ENCODE measurements at places on chromosomes 13 and 19. TPM values are rescaled to one million over a fixed set of nuclear protein-coding genes. Genes with fewer than 3 reads are reported as not detected.

Gene CEACAM6
- total RNA-seq, result not detected

Gene TLE2
- 6.1 TPM for total RNA-seq

Gene CPB2
- 519 TPM for total RNA-seq

Gene TMEM59L
- total RNA-seq, result 0.31 TPM

DNA sequence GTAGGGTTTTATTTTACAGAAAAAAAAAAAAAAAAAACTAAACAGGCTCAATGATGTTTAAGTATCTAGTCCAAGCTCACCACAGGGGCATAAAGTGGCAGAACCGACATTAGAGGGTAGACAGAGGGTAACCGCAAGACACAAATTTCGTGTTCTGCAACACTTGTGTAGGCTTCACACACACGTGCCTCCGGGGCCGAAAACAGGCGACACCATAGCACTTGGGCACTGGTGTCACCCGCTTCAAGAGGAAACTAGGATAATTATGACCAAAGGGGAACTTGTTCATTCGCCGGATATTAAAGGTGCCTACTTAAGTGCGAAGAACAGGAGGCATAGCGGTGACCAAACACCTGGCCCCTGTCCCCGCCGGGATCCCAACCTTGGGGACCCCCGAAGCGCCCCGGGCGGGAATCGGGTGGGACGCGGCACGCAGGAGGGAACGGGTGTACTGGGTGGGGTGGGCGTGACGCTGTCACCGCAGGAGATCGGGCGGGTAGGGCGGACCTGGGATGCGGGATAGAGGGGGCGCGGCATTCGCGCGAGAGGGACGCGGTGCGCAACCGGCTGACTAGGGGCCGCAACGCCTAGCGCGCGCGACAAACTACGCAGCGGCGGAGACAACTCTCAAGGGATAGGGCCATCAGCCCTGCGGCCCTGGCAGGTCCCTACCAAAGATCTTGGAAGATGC lies 558 bp downstream of the MZT1 start:
- H3K36me3 ChIP-seq, result no peaks in the 10 kb centered on the region
- peak overlapping the region; percentile 95 for H3K4me3 ChIP-seq
- no peaks in the 10 kb centered on the region for H3K27me3 ChIP-seq
- peak; percentile 60 for DNase-seq
- no peak overlapping the region for H3K27ac ChIP-seq
- no peaks in the 10 kb centered on the region for H3K4me1 ChIP-seq

- no peak overlapping the region for H3K4me3 ChIP-seq
- DNase-seq, result no peak
- no peaks in the 10 kb centered on the region for H3K36me3 ChIP-seq
- H3K27me3 ChIP-seq, result no peaks in the 10 kb centered on the region
These were observed 9.9 kb downstream of the KLHL26 start for GRCh38 chr19:18646535-18647370.

DNA sequence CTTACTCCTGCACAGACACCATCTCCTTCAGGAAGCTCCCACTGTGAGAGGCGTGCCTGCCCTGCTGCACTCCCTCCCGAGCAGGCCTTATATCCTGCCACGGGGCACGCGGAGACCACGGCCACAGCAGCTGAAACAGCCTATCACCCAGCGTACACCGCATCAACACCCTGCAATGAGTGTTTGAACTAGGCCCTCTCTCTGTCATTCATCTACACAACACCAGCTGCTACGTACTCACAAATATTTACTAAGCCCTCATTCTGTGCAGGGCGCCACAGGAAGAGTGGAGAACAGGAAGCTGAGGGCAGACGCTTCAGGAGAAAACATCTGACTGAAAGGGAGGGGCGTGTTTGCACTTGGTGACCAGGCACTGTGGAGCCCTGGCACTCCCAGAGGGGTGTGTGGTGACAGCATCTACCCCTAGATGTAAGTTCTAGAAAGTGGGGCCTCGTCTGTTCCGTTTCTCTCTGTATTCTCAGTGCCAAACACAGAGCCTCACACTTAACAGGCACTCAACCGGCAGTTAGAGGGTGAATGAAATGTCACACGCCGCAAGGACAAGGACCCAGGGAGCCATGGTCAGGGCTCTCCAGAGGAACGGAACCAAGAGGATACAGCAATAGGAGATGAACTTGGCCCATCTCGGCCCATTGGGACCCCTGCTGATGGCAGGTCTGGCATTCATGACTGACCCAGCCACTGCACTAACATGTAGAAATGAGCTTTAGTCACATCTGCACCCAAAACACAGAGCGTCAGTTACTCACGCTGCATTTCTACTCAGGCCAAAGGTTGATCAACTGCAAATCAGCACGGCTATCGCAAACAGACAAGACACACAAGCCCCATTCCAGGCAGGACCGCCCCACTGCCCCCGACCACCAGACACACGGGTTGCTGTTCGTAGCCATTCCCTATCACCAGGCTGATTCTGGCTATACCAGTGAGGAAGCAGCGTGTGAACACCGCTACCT lies 15.7 kb downstream of the RANBP3 start:
- peak overlapping the region; percentile 94 for H3K27ac ChIP-seq
- H3K4me1 ChIP-seq, result peaks cover 56% of the 10 kb centered on the region
- peak; percentile 74 for DNase-seq
- H3K27me3 ChIP-seq, result no peaks in the 10 kb centered on the region

- H3K27ac ChIP-seq, result no peak overlapping the region
- no peak overlapping the region for H3K4me3 ChIP-seq
- H3K36me3 ChIP-seq, result no peaks in the 10 kb centered on the region
- H3K4me1 ChIP-seq, result no peaks in the 10 kb centered on the region
- no peak for DNase-seq
- H3K27me3 ChIP-seq, result no peaks in the 10 kb centered on the region
These were observed 35.8 kb upstream of the TM9SF2 start for GRCh38 chr13:99465454-99465853.

- no peak overlapping the region for H3K27ac ChIP-seq
- no peaks in the 10 kb centered on the region for H3K4me1 ChIP-seq
- H3K4me3 ChIP-seq, result no peak overlapping the region
- H3K36me3 ChIP-seq, result no peaks in the 10 kb centered on the region
- no peaks in the 10 kb centered on the region for H3K27me3 ChIP-seq
These were observed 19.0 kb upstream of the XPO4 start for GRCh38 chr13:20921572-20921971.

- peak overlapping the region; percentile 46 for H3K27ac ChIP-seq
- H3K36me3 ChIP-seq, result no peaks in the 10 kb centered on the region
- H3K4me1 ChIP-seq, result no peaks in the 10 kb centered on the region
- no peak overlapping the region for H3K4me3 ChIP-seq
- DNase-seq, result no peak
These were observed 106.4 kb downstream of the FGF14 start for GRCh38 chr13:102295316-102296048.

- H3K4me3 ChIP-seq, result no peak overlapping the region
- DNase-seq, result no peak
- H3K27me3 ChIP-seq, result no peaks in the 10 kb centered on the region
- no peak overlapping the region for H3K27ac ChIP-seq
- peaks cover 8% of the 10 kb centered on the region for H3K36me3 ChIP-seq
These were observed 6.4 kb downstream of the RPL21 start for GRCh38 chr13:27257648-27258253.

- H3K27me3 ChIP-seq, result no peaks in the 10 kb centered on the region
- H3K4me3 ChIP-seq, result no peak overlapping the region
- no peaks in the 10 kb centered on the region for H3K36me3 ChIP-seq
These were observed 11.1 kb downstream of the SLC7A10 start for GRCh38 chr19:33214596-33214995.

DNA sequence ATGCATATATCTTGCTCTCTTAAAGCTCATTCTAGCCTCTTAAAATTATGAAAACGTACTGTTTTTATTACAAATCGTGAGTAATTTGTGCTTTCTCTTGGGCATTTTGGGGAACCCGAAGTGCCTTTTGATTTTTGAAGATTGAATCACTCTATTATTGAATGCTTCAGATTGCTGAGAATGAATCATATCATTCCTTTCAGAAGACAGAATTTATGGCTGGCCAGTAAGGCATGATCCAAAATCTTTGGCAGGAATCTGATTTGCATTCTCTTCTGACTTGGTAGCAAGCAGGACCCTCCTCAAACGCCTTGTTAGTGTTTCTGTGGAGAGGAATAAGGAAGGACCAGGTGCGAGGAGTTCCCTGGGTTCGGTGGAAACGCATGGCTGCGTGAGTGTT lies 49.5 kb downstream of the STARD13 start:
- H3K36me3 ChIP-seq, result no peaks in the 10 kb centered on the region
- H3K27ac ChIP-seq, result no peak overlapping the region
- no peak overlapping the region for H3K4me3 ChIP-seq
- peaks cover 2% of the 10 kb centered on the region for H3K4me1 ChIP-seq
- DNase-seq, result no peak
- no peaks in the 10 kb centered on the region for H3K27me3 ChIP-seq

GRCh38 chr19:46347985-46348384 lies 1.1 kb downstream of the PPP5C start:
- H3K4me3 ChIP-seq, result no peak overlapping the region
- H3K4me1 ChIP-seq, result peaks cover 18% of the 10 kb centered on the region
- no peak for DNase-seq

- H3K4me1 ChIP-seq, result no peaks in the 10 kb centered on the region
- no peak for DNase-seq
- H3K27ac ChIP-seq, result no peak overlapping the region
- H3K27me3 ChIP-seq, result peaks cover 8% of the 10 kb centered on the region
These were observed 3.2 kb upstream of the MAB21L1 start for GRCh38 chr13:35479706-35480105.

DNA sequence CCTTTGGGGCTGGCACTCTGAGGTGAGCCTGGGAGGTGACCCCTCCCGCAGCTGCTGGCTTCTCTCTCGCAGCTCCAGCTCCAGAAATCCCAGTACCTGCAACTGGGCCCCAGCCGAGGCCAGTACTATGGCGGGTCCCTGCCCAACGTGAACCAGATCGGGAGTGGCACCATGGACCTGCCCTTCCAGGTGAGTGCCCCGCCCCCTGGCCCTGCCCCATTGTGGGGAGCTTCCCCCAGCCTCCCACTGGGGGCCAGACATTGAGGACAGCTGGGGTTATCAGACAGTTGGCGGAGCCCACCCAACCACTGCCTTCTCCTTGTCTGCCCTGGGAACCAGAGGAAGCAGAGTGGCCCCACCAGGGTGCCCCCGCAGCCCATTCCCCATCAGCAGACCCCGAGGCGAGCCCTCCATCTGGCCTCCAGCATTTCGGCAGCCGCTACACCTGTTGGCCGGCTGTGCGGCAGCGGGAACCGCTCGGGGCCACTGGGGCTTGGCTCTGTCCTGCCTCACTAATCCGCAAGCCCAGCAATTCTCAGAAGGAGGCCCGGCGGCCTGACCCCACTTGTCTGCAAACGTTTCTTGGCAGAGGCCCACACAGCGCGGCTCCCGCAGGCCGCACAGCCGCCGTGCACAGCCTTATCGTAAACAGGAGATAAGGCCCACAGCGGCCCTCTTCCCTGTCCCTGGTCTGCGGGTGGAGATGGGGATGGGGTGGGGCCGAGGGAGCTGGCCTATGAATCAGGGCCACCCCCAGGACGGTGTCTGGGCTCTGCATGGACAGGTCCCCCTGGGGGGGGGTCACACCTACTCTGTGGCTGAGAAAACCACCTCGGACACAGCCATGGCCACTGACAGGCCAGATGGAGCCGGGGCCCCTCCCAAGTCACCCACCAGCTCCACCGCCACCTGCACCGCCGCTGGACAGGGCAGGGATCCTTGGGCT lies 48.0 kb downstream of the COMP start:
- H3K4me1 ChIP-seq, result no peaks in the 10 kb centered on the region
- no peaks in the 10 kb centered on the region for H3K27me3 ChIP-seq
- no peak overlapping the region for H3K27ac ChIP-seq
- peak; percentile 49 for DNase-seq
- no peaks in the 10 kb centered on the region for H3K36me3 ChIP-seq

DNA sequence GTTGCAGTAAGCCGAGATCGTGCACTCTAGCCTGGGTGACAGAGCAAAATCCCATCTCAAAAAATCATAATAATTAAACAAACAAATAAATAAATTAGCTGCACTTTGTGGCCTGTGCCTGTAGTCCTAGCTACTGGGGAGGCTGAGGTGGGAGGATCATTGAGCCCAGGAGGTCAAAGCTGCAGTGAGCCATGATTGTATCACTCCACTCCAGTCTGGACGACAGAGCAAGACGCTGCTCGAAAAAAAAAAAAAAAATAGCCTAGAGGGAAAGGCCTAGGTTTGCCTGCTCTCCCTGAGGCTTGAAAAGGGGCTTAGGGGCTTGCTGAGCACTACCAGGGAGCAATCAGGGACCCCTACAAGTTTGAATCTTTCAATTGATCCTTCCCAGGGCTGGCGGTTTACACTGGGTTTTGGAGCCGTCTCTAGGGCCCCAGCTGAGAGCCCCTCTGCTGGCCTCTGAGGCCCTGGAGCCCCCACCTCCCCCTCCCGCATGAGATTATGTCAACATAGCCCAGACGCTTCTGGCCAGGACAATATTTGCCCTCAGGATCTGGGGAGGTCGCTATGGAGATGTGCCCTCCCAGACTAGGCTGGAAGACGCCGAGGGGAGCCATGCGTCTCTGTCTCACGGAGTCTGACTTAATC lies 10.4 kb upstream of the GIPR start:
- DNase-seq, result no peak
- no peaks in the 10 kb centered on the region for H3K36me3 ChIP-seq
- no peaks in the 10 kb centered on the region for H3K4me1 ChIP-seq
- H3K4me3 ChIP-seq, result no peak overlapping the region

All from right lobe of liver (tissue), 6 donors.